ENCODE measurements at places on chromosomes 12 and 14.

DNA sequence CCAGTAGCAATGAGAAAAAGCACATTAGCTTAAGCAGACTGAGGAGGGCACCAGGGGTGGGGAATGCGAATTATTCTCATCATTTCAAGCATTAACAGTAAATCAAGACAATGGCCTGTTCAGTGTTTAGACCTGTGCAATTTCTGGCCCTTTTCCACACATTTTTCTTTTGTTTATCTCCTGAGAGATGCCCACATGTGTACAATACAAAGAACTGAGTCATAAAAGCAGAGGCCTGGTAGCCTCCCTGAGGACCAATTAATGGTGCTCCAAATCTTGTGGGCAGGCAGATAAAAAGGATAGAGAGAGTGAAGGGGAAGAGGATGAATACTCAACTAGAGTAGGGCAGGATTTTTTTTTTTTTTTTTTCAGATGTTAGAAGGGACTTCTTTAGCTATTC, 480.8 kb downstream of the RERGL start:
- DNase-seq: no peak

GRCh38 chr12:106345746-106346145, 11.8 kb upstream of the POLR3B start:
- DNase-seq: no peak

DNA sequence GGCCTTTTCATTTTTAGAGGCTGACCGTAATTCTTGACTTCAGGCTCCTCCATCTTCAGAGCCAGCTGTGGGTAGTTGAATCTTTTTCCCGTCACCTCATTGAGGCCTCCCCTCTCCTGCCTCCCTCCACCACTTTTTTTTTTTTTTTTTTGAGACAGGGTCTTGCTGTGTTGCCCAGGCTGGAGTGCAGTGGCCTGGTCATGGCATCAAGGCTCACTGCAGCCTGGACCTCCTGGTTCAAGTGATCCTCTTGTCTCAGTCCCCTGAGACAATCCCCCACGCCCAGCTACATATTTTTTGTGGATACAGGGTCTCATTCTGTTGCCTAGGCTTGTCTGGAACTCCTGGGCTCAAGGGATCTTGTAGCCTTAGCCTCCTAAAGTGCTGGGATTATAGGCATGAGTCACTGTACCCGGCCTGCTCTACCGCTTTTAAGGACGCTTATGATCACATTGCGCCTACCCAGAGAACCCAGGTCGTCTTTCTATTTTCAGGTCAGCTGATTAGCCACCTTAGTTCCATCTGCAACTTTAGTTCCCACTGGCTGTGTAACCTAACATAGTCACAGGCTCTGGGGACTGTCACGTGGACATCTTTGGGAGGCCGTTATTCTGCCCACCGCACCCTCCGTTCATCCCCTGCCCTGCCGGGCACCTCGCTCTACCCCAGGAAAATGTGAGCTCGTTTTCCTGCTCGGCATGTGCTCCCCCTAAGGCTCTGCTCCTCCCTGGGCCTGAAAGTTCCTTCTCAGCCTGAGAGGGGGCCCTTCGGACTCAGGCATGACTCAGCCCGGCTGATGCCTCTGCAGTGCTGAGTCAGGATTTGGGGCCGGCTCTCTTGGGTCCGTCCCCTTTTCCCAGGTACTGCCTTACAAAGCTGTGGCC, 13.4 kb downstream of the TNFAIP2 start:
- DNase-seq: no peak

GRCh38 chr12:31226639-31227038, 99.3 kb downstream of the SINHCAF start:
- no peak for DNase-seq

DNA sequence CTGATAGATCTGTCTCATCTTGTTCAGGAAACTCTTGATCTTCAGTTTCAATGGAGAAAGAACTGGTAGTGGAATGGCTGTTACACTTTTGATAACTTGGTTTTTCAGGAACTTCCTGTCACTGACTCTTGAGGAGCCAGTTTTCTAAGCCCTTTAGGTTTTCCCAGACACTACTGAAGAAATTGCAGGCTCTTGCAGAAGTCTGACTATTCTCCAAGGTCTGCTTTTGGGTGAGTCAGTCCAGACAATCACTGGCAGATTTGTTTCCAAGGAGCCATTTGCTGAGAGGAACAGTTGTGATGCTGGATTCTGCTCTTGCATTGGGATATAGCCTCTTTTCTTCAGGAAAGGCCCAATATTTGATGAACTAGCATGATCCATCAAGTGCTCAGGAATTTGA, 468.0 kb downstream of the FUT8 start:
- no peak for DNase-seq

GRCh38 chr12:99435095-99435791, 212.3 kb upstream of the GARIN6 start:
- DNase-seq: no peak

DNA sequence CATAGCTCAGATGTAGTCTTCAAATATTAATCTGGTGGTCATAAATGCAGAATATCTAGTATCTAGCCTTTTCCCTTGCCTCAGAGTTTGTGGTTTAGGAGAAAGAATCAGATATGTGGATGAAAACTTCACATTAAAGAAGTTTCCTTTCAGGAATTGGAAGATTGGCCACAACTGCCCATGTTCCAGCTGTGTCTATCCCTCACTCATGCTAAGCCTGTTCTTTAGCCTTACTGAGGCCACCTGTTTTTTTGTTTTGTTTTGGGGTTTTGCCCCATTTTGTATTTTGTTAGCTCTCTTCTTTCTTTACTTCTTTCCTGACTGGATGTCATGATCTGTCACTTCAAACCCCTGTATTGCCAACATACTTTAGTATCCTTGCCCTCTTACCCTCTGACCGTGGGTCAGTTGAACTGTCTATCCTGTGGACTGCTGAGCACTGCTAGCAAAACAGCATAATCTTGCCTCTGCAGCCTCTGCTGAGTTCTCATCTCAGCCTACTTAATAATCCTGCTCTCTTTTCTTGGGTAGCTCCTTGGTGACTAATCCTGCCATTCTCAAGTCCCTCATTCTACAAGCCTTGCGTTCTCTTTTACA, 22.0 kb upstream of the CCT2 start:
- DNase-seq: no peak

- DNase-seq: no peak
Observed at GRCh38 chr12:12376646-12377448, 20.0 kb downstream of the BORCS5 start.

DNA sequence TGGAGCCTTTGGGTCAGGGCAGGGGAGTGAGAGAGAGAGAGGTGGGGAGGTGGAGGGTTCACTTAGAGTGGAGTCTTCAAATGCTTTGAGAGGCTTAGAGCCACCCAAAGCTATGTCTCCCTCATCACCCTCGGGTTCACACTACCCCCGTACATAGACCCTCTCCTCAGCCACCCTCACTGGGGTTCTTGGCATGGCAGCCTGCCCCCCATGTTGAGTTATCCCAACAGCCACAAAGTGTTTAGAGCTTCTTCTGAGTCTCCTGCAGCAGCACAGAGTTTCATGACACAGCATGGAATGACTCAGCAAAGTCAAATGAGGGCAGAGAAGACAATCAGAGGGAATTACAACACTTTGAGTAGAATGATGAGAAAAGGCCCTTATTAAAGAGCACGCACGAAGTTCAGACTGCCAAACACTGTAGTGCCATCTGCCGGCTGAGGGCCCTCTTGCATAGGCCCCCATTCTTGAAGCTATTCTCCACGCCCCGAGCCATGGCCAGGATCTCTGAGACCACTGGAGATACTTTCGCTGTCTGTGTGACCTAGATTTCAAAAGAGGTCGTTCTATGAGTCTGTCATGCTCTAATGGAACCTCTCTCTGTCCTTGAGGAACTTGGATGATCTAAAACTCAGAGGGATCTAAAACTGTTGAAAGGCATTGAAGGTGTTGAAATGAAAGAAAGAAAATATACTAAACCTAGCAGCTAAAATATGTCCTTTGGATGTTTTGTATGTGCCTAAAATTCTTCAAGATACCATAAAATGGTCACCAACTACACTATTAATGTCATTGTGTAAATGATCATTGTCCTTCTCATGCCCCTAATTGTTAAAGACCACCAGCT, 221.9 kb downstream of the PELI2 start:
- DNase-seq: peak; percentile 58

DNA sequence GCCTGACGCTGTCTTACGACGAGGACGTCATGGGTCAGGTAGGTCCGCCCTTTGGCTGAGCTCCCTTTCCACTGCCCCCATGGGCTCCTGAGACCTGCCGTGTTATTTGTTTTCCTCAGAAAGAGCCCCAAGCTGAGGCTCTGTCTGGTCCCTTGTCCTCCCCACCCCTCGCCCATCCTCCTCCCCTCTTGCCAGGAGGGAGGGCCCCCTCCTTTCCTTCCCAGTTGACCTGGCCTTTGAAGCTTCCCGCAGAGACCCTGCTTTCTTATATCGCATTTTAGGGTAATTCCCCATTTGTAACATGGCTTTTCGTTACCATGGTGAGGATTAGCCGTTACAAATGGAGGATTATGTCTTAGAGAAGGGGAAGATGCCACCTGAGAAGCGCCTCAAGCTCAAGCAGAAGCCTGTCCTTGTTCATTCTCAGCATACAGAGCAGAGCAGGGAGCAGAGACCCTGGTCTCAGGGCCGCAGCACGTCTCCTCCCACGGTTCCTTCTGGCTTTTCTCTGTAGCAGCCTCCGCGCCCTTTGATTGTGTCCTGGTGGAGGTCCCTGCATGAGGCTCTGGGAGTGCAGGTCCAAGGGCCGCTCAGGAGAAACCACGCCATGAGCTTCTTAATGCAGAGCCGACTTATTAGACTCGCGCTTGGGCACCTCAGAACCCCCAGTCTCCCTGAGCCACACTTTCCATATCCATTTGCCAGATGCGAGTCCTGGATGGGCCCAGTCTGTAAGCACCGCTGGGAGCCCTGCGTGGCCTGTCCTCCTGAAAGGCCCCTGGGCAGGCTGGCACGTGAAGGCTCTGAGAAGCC, 47.2 kb downstream of the UBE3B start:
- no peak for DNase-seq

DNA sequence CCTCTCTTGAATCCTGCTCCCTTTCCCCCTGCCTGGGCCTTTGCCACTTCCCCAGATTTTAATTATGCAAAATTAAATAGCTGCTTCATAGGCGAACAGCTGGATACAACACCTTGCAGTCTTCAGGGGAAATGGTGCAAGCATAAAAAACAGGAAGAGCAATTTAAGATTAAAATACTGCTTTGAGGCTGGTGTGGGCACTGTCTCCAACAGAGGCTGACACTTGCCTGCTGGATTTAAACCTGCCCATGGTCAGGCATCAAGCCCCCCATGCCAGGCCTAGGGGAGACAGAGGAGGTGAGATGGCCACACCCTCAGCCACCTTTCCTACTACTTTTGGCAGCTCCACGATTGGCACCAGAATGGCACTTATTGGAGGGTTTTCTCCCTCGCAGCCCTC, 110.1 kb upstream of the DIO3 start:
- DNase-seq: no peak

GRCh38 chr12:132066749-132067148, 77.4 kb downstream of the DDX51 start:
- DNase-seq: no peak

- no peak for DNase-seq
Observed at GRCh38 chr12:84636801-84637290, 275.8 kb downstream of the SLC6A15 start.

GRCh38 chr14:23645812-23646647, 9.9 kb downstream of the DHRS2 start:
- no peak for DNase-seq

GRCh38 chr12:63937378-63938316, 93.1 kb downstream of the SRGAP1 start:
- DNase-seq: no peak

GRCh38 chr14:92903359-92903758, 19.6 kb upstream of the CHGA start:
- DNase-seq: no peak

DNA sequence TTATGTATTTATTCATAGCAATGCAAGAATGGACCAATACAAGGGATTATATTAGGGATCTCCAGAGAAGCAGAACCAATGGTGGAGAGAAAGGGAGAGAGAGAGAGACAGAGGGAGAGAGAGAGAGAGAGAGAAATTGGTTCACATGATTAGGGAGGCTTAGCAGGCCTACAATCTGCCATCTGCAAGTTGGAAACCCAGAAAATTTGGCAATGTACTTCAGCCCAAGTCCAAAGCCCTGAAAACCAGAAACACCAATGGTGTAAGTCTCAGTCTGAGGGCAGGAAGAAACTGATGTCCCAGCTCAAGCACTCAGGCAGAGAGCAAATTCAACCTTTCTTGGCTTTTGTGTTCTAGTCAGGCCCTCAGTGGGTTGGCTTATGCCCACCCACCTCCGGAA, 48.7 kb upstream of the CMKLR1 start:
- DNase-seq: no peak

- no peak for DNase-seq
Observed at GRCh38 chr14:61350427-61351270, 29.3 kb downstream of the PRKCH start.

DNA sequence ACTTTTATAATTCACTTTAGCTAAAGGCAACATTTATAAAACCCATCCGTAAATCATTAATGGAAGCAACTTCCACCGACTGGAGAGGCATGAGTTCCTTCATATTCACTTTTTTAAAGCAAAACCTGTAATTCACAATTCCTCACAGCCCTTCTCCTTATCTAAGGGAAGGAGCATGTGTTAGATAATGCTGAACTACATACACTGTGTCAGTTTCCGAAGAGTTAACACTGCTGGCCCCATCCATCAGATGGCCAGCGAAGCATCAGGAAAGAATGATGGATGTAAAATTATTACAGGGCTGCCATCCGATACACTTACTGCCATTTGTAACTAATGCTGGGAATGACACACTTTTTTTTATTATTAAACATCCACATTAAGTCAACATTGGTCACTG, 392.8 kb downstream of the SOX5 start:
- no peak for DNase-seq

DNA sequence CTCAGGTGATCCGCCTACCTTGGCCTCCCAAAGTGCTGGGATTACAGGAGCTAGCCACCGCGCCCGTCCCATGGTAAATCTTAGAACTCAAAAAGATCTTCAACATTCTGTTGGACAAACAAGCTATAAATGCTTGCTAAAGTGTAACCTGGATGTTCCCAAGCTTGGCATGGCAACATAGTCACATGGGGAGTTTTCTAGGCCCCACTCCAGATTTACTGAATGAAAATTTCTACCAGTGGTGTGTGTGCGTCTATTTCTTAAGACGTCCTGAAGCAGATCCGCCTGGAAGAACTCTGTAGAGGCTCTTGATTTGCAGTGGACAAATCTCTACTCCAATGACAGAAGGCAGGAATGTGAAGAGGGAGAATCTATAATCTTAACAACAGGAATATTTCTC, 59.9 kb downstream of the ZFYVE21 start:
- no peak for DNase-seq

- peak; percentile 36 for DNase-seq
Observed at GRCh38 chr12:130761537-130762318, 45.6 kb upstream of the RIMBP2 start.
